Osteocyte (in vitro differentiated cells): ENCODE measurements at places on chromosomes 13 and 19. TPM values are rescaled to one million over a fixed set of nuclear protein-coding genes. Genes with fewer than 3 reads are reported as not detected.

ODAD3 gene
- not detected in 2 replicates for total RNA-seq

OR2Z1 gene
- not detected in 2 replicates for total RNA-seq

WASF3 gene
- total RNA-seq: 17.1 and 20.0 TPM in 2 replicates

CACNG7 gene
- not detected in 2 replicates for total RNA-seq

HSPB6 gene
- 0.37 and 0.64 TPM in 2 replicates for total RNA-seq

ZNF99 gene
- not detected in 2 replicates for total RNA-seq

ATP7B gene
- total RNA-seq: 8.6 and 10.4 TPM in 2 replicates

ZNF728 gene
- not detected in 2 replicates for total RNA-seq

MEDAG gene
- 2.0 and 2.7 TPM in 2 replicates for total RNA-seq

SLC10A2 gene
- total RNA-seq: not detected in 2 replicates

ZNF439 gene
- total RNA-seq: 1.0 and 1.2 TPM in 2 replicates

NFILZ gene
- total RNA-seq: not detected in 2 replicates

- DNase-seq: no peak
Measured at GRCh38 chr13:99967869-99968520, 3.6 kb downstream of the ZIC5 start.

- no peak for DNase-seq
Measured at GRCh38 chr19:46773018-46773399, 15.4 kb downstream of the SLC1A5 start.

DNA sequence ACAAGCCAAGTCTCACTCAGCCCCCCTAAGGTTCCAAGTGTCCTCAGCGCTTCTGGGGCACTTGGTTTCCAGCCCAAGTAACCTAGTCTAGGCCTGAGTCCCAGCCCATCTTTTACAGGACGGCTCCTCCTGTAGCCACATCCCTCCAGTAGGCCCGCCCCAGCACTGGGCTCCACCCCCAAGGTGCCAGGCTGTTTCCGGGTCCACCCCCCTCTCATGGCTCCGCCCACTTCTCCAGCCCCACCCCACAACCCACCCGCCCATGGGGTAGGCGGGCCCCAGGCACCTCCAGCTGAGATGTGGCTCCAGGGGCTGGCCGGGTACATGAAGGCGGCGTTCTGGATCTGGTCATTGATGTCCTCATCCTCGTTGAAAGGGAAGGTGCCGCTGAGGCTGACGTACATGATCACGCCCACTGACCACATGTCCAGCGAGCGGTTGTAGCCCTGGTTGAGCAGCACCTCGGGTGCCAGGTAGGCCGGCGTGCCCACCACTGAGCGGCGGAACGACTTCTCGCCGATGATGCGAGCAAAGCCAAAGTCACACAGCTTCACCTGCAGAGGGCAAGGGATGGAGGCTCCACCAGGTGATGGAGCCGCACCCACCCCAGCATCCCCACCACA lies 17.2 kb upstream of the DACT3 start:
- no peak for DNase-seq

DNA sequence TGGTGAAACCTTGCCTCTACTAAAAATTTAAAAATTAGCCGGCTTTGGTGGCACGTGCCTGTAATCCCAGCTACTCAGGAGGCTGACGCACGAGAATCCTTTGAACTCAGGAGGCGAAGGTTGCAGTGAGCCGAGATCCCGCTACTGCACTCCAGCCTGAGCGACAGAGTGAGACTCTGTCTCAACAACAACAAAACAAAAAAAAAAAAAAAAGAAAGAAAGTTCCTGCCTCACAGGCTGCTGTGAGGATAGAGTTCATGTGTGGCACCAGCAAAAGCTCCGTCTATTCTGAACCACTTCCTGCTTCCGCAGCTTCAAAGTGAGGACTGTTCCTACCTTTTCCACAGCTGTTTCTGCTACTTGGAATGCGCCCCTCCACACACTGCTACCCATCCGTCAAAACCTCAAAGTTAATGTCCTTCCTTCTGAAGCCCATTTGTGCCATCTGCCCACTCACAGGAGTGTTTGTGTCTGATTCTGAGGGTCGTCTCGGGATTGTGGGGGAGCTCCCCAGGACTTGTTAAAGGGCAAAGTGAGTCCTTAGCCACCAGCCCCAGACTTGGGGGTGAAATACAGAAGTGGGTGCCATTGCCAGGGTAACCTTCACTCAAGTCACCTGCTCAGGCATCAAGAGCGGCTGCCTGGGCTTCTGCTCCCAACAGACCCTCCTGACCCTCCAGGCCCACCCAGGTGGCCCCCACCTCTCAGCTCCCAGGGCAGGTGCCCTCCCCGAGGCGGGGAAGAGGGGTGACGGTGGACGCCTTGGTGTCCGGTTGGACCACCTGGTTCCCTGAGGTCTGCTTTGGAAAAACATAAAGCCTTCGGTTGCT lies 2.9 kb downstream of the MFSD12 start:
- DNase-seq: no peak

GRCh38 chr13:40798380-40798779 lies 9.0 kb downstream of the SLC25A15 start:
- no peak for DNase-seq

DNA sequence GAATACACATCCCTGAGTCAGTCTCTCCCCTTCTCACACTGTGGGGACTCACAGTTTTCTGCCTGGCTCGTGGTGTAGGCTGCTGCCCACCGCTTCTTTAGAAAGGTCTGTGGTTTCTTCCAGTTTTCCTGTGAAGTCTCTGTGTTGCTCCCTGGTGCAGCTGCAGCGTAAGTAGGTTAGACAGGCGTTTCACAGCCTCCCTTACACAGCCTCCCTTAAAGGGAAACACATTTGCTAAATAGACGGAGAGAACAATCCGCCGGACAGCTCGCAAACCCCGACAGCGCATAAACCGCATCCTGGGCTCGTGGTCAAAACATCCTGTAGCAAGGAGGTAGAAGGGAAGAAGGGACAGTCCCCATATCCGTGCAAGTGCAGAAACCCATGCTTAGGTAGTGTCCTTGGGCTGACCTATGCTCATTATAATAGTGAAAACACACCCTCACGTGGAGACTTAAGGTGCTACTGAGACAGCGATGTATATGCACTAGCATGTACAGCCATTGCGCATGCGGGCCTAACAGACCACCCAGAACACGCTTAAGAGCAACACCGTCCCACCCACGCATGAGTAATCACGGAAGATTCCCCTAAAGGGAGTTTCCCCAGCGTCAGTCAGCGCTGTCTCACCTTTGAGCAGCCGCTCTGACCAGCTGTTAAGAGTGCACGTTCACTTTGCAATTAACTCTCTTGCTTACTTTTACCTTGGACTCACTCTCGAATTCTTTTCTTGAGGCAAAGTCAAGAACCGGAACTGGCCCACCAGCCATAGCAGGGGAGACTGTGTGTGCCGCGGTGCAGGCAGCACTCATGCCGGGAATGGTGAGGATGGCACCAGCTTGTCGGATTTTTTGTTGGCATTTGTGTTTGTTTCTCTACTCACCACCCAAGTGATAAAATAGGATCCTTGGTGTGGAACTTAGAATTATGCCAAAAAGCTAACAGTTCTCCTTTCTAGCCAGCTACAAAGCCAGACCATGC lies 16.6 kb downstream of the SIGLEC8 start:
- DNase-seq: no peak

DNA sequence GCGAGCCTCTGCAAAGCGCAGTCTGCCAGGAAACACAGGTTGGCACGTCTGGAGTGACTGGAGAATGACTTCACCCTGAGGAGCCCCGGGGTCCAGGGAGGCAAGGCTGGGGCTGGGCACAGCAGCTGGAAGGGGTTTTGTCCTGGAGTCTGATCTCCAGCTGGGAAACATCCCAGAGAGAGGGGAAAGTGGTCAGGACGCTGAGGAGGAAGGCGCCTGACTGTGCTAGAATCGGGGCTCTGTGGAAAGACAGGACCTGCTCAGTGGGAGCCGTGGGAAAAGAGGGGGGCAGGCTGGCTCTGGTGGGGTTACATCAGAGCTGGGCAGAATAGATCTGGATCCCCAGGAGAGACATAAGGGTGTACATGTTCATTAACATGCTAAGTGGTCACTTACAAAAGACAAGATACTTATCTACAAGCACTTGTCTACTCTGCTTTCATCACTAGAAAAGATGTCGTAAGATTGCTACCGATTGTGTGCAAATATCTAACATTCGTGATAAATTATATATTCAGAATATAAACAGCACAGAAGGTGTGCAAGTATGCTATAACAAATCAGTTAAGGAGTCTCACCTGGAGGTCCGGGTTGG lies 106.6 kb downstream of the COL4A1 start:
- no peak for DNase-seq

GRCh38 chr19:52140032-52140710 lies 433 bp upstream of the ZNF616 start:
- DNase-seq: no peak

DNA sequence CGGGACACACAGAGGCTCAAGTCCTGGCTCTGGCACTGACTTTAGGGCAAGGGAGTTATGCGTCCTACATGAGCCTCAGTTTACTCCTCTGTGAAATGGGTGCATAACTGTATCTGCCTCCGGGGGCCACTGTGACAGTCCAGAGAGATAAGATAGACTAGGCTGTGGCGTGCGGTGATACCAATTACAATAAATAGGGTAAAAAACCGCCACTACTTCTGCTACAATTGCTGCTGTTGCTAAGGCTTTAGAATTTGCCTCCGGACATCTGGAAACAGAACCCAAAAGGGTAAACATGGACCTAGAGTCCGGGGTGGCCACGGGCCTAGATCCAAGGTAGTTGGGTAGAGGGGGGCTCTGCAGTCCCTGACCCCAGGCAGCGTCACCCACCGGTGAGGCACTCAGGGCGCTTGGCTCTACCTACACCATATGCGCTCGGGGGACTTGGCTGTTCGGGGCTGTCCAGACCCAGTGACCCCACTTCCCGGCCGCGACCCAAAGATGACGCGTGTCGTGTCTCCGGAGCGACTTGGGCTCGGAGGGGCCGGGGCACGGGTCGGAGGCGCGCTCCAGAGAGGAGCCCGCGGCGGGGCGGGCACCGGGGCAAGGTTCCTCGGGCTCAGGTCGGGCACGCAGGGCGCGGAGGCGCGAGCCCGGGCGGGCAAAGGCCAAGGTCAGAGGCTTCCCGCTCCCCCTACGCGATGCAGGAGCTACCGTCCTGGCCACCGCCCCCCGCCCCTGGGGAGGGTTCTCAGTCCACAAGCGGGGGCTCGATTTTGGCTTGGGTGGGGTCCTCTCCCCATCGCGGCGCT lies 1.1 kb downstream of the INSR start:
- no peak for DNase-seq

- DNase-seq: peak; percentile 59
Measured at GRCh38 chr19:32869369-32869965, at the start of gene SLC7A9. Gene SLC7A9 (minus strand): TSS chr19:32869767. CDS start chr19:32868534, 1,233 bp downstream.

- DNase-seq: no peak
Measured at GRCh38 chr19:44684892-44685863, 13.8 kb upstream of the CEACAM16 start.

- no peak for DNase-seq
Measured at GRCh38 chr13:73665261-73665660, 468.9 kb downstream of the KLF12 start.

GRCh38 chr13:83024232-83024631 lies 858.0 kb downstream of the SLITRK1 start:
- no peak for DNase-seq

DNA sequence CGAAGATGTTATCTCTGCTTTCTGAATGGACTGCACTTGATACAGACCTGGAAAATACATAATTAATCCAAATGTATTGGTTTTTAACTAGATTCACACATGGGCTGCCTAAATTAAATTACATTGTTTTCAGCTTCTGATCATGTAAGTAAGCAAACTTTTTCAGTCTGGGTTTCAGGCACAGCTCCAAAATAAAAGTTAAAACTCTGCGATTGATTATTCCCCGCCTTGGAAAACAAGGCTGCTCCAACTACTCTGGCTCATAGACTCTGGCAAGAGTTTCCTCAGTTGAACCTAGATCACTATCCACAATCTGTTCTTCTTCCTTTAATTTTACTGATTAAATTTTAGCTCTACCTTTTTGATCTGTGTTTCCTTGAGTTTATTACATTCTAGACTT lies 526.0 kb upstream of the SPRY2 start:
- no peak for DNase-seq

GRCh38 chr13:21318891-21319532 lies 140.1 kb downstream of the ZDHHC20 start:
- DNase-seq: peak; percentile 65

DNA sequence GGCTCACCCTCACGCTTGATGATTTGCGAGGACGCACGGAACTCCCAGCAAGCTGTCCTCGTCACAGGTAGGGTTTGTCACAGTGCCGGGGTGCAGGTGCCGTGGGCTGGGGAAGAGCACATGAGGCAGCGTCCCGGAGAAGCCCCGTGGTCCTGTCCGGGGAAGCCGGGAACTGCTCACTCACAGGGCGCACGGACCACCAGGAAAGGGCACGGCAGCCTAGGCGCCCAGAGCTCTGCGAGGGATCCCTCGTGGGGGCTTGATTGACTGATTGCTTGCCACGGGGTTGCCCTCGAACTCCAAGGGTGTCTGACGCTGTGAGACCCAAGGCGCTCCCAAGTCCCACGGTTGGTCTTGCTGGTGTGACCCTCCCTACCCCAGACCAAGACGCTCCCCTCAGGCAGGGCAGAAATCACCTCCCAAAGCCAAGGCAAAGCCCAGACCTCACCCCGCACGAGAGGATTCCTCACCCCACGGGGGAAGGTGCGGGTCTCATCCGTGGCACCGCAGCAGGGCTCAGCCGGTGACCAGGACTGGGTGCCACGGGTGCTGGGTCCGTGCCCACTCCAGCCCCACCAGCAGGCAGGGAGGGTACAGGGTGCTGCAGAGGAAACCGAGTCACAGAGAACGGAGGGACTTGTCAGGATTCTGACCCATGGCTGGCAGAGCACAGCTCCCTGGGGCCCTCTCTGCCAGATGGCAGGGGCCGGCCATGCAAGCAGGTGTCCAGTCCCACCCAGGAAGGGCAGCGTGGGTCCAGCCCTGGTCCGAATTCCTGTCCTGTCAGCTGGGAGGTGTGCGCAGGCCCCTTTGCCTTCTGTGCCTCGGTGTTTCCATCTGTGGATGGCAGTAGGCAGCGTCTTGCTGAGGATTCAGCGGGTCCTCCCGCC lies 7.7 kb downstream of the C2CD4C start:
- DNase-seq: no peak

GRCh38 chr13:113004126-113004525 lies 35.1 kb downstream of the MCF2L start:
- DNase-seq: no peak

GRCh38 chr13:48040896-48041295 lies 3.4 kb downstream of the NUDT15 start:
- no peak for DNase-seq

GRCh38 chr19:55676889-55677505 lies 2.0 kb downstream of the EPN1 start:
- DNase-seq: no peak

GRCh38 chr13:30415430-30416030 lies 6.8 kb upstream of the UBE2L5 start:
- DNase-seq: no peak

GRCh38 chr19:16073481-16073880 lies 2.8 kb upstream of the TPM4 start:
- no peak for DNase-seq

GRCh38 chr19:40754611-40755247 lies 3.7 kb downstream of the SNRPA start:
- no peak for DNase-seq

GRCh38 chr13:78934336-78934735 lies 275.4 kb upstream of the OBI1 start:
- no peak for DNase-seq

GRCh38 chr13:28753208-28753892 lies 34.6 kb upstream of the SLC46A3 start:
- DNase-seq: peak; percentile 90
